Inflammatory macrophage treated with lipopolysaccharide for 1 hour (primary cell): ENCODE measurements at places on chromosomes 6 and 20.

GRCh38 chr6:27214126-27214601, 33.3 kb upstream of the PRSS16 start:
- DNase-seq: no peak

GRCh38 chr6:140401761-140402160, 1027.3 kb upstream of the CITED2 start:
- no peak for DNase-seq

DNA sequence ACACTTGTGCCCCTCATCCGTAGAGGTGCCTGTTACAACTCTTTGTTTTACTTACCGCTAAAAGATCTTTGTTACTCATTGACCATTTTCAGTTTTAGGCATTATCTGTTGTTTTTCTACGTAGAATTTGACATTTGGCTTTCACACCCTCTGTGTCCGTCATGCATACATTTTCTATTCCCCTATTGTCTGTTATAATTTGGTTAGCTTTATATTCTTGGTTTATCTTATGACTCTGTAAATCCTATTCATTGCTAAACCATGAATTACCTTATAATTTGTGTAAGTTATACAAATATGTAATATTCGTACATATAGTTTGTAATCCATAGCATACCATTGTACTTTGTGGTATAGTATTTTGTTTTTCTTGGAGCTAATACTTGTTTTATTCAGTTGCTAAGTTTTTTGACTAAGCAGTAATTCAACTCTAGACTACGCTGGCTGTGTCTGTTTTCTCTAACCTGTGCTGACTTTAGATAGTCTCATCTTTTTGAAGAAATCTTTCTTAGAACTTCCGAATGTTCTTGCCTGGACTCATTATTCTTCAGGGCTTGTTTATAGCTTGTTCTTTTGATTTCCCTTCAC, 21.8 kb downstream of the CDC5L start:
- no peak for DNase-seq

DNA sequence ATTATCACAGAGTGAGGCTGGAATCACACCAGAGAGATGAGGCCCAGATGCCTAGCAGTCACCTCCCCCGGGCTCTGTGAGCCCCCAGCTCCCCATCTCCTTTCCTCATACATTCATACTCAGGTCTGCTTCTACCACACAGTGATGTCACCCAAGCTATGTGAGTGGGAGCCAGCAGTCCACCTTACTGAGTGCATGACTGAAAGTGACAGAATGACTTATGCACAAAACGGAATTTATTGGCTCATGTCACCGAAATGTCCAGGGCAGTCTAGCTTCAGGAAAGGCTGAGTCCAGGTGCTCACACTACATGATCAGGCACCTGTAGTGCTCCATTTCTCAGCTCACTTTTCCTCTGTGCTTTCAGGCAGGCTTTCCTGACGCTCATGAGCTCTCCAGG, 36.7 kb upstream of the CCN6 start:
- DNase-seq: no peak
